ENCODE measurements at places on chromosomes 1 and 21.
A peak's percentile ranks its signal among the peaks of the same experiment; 100 is the strongest.

DNA sequence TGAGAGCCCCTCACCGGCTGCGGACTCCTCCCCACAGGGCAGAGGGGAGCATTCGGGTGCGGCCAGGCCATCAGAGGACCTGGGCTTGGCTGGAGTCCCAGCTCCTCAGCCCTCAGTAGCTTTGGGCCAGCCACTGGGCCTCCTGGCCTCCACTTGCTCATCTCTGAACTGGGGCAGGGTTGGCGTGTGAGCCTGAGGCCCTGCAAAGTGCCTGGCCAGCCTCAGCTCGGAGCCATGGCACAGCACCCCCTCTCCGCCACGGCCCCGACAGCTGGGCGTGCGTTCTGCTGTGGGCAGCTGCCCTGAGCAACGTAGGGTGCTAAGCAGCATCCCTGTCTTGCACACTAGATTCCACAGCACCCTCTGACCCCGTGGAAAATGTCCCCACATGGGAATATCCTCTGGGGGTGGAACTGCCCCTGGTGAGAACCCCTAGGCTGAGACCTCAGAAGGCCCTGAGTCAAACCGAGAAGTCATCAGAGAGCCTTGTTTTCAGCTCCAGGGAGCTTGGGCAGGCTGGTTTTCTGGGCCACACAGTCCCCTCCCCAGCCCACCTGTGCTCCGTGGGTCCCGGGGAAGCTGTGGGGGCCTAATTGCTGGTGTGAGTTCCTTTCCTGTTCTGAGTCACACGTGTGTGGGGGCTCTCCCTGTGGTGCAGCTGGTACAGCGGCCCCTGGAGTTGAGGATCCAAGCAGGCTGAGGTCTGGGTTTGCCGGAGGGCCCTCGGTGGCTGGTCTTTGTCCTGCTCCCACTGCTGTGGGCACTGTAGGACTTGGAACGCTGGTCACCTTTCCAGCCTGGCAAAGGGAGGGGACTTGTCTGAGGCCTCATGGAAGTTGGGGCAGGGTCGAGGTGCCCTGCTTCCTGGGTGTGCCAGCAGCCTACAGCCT, 24.5 kb downstream of the TP73 start:
- no peak for DNase-seq

DNA sequence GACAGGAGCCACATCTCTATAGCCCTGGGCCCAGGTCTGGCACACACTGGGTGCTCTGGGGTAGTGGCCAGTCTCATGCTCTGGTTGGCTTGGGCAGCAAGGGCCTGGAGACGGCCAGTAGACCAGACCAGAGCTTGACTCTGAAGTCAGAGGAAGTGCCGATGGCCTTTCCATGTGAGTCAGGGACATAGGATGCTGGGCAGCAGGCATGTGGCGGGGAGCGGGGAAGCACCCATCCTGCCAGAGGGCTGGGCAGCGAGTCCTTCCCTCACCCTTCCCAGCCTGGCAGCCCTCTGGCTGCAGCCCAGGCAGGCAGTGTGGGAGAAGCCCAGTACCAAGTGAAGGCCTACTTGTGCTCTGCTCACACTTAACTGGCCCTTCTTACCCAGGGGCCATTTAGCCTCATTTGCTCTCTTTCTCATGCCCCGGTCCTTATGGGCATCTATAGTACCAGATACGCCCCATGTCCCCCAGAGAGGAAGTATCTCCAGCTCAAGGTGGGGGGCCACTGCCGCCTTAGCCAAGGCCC, 3.3 kb downstream of the GPR153 start:
- no peak for DNase-seq

DNA sequence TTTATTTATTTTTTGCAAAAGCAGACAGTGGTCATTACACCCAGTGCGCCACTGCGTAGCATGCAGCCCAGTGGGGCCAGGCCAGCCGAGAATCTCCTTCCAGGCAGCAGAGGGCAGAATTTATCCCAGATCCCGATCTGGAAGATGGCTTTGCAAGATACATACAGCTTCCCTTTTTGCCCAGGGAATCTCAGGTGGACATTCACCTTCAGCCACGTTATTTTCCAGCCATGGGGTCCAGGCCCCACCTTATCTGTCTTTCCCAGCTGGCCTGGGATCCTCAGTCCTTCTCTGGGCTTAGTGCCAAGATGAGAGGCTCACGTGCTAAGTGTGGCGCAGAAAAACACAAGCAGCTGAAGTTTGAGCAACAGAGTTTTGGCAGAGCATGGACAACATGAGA, 123.6 kb downstream of the AJAP1 start:
- DNase-seq = no peak

DNA sequence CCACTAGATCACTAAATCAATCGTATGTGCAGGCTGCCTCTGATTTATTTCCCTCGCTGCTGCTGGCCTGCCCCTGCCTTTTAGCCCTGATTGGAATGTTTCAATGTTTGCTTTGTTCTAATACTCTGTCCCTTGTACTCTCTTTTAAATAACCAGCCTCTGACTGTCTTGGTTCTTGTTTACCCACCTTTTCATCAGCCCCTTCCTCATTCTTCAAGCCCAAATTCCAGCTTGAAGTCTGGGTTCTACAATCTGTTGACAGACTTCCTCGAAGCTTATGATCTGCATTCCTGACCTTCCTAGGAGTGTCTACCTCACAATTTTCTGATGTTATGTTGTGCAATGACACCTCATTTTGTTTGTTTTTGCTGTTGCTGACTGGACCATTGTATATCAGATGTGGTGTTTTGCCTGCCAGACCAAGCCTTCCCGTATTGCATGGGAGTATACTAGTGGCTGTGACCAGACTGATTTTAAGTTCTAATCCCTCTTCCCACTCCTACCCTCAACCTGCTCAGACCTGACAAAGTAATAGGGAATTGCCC, 46.6 kb upstream of the APOBEC4 start:
- DNase-seq = no peak

DNA sequence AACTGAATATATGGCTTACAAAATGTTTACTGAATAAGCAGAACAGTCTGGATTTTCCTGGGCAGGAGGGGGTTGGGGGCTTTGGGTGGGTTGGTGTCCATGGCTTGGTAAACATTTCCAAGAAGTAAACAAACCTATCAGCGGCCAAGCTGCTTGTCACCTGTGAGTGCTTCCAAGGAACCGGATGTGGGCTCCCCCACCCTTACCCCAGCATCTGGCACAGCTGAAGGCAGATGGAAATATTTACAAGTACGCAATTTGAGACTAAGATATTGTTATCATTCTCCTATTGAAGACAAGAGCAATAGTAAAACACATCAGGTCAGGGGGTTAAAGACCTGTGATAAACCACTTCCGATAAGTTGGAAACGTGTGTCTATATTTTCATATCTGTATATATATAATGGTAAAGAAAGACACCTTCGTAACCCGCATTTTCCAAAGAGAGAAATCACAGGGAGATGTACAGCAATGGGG, at the start of gene CLCA1:
Gene CLCA1 (plus strand): TSS at position 427 of the 477 bp plus-strand sequence. CDS start 45 bp downstream, at position 472.
- no peak for DNase-seq

DNA sequence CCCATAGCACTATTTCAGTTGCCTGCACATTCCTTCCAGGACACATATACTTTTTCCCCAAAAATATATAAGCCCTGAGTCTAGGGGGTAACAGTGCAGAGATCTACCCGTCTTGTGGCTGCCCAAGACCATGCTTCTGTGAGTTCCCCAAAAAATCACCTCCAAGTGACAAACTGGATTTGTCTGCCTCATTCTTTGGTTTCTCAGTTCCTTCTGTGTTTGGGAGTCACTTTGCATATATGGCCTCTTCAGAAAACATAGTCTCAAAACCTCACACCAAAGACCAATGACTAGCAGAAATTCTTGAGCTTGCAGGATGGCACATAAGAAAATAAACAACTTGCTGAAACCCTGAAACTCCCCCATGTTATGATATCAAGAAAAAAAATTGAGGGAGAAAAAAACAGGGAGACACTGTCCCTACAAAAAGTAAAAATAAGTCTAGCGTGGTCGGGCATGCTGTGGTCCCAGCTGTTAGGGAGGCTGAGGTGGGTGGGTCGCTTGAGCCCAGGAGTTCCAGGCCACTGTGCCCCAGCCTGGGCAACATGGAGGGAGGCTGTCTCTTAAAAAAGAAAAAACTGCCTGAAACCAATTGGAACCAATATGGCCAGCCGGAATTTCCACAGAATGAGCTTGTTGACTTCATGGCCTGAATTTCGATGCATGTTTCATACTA, 8.0 kb downstream of the JMJD4 start:
- DNase-seq = no peak

DNA sequence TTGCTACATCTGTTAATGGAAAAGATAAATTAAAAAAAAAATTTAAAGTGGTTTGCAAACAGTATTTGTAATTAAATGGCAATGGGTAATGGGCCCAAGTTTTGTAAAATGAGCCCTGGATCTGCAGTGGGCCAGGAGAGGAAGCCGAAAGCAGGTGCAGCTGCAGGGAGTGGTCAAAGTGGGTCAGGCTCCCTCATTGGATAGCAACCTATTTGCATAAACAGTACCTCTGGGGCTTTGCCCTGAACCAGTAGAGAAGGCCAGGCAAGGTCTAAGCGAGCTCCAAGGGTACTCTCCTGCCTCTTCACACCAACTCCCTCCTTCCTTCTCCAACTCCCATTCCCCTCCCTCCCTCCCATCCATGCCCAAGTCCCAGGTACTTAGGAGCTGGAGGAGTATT, 138.9 kb downstream of the HMGB4 start:
- DNase-seq = peak; percentile 71

DNA sequence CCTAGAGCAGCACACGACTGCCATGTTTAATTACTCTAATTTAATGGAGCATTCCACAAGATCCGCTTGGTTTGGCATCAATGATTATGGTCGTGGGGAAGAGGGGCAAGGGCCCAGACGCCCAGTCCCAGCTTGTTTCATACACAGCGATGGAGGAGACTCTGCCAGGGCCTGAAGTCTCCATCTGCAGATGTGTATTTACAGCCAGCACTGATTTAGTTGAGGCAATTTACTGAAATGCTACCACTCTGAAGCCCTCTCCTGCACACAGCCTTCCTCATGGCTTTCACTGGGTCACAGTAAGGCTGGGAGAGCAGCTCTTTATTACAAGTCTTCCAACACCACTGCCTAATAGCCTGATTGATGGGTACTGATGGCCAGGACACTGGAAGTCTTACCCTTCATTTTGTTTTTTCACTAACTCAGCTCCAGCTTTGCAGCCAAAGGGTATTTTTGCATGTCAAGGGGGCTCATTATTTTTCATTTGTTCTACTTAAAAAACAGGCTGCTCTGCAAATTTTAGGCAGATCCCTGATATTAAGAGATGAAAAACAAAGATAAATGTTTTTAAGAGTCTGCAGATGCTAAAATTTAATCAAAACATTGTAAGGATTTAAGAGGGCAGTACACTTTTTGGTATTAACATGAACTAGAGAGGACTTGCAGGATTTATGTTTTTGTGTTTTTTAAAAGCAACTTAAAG, 236.3 kb downstream of the SIPA1L2 start:
- no peak for DNase-seq

GRCh38 chr1:161726473-161727255, 5.3 kb downstream of the FCRLB start:
- DNase-seq = peak; percentile 60

DNA sequence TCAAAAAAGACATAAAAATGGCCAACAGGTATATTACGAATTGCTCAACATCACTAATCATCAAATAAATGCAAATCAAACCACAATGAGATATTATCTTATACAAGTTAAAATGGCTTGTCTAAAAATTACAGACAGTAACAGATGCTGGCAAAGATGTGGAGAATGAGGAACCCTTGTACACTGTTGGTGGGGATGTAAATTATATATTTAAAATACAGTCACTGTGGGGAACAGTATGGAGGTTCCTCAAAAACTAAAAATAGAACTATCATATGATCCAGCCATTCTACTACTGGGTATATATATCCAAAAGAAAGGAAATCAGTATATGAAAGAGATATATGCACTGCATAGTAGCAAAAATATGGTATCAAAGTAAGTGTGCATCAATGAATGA, 1037.2 kb upstream of the B3GALT2 start:
- no peak for DNase-seq

DNA sequence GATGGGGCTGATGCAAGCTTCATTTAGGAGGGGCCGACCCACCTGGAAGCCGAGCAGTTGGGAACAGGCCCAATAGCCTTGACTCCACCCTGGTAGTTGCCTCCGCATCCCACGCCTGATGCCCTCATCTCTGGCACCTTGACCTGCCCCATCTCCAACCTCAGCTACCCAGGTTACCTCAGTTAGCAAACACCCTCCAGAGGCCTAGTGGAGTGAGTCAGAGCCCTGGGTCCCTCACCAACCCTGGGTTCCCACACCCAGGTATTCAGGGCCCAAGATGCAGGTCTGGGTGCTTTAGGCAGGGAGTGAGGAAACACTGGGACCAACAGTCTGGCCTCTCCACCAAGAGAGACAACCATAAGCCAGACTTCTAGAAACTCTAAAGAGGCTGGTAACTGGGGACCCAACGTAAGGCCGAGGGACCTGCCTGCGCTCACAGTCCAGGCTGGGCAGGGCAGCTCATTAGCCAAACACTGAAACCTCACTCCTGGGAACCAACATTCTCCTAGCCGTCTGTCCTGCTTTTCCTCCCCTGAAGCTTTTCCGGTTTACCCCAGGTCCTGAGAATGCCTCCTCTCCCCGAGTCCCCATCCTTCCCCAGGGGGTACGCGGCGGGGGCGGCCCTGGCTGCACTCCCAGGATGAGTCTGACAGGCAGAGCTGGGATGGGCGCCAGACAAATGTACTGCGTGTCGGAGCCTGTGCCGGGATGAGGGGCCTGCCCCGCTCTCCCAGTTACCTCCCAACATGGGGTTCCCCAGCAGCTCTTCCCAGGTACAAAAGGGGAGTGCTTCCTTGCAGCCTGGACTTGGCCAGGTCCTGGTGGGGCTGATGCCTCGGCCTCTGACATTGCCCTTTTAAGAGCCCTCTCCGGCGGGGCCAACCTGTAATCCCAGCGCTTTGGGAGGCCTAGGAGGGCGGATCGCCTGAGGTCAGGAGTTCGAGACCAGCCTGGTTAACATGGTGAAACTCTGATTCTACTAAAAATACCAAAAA, 8.9 kb upstream of the CELSR2 start:
- peak; percentile 14 for DNase-seq

DNA sequence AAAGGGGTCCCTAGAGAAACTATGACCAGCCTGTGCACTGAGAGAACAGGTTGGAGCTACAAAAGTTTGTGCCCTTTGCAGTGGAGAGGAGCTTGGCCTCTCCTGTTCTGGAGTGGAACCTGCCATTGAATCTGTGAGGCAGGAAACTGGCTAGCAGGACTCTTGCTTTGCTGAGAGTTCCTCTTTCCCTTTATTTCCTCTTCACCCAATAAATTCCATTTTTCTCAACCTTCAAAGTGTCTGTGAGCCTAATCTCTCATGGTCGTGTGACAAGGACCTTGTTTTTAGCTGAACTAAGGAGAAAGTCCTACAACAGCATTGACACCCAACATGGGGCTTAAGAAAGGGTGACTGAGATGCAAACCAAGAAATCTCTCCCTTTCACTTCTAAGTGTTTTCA, 42.7 kb upstream of the FASLG start:
- no peak for DNase-seq

DNA sequence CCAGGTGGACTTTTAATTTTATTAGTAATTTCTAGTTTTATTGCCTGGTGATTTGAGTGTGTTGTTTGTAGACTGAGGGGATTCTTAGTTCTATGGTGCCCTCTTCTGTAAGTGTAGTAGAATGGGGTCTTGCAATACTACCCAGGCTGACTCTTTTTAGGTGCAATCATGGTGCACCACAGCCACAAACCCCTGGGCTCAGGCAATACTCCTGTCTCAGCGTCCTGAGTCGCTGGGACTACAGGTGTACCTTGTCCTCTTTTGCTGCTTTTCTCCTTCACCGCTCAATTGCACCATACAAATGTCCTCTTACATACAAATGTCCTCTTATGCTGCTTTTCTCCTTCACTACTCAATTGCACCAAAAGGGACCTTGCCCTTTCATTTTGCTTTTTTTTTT, 43.1 kb downstream of the SCP2 start:
- DNase-seq = no peak

- no peak for DNase-seq
Measured at GRCh38 chr1:34656299-34656698, 98.5 kb upstream of the GJB5 start.
